Spleen (tissue), 13 donors: ENCODE measurements at places on chromosomes 1 and 21.

- H3K4me3 ChIP-seq, result no peak overlapping the region
- peaks cover 32% of the 10 kb centered on the region for H3K27me3 ChIP-seq
- no peak for DNase-seq
- no peak overlapping the region for H3K27ac ChIP-seq
- H3K36me3 ChIP-seq, result no peaks in the 10 kb centered on the region
Measured at GRCh38 chr21:42490720-42491119, 5.3 kb downstream of the RSPH1 start.

DNA sequence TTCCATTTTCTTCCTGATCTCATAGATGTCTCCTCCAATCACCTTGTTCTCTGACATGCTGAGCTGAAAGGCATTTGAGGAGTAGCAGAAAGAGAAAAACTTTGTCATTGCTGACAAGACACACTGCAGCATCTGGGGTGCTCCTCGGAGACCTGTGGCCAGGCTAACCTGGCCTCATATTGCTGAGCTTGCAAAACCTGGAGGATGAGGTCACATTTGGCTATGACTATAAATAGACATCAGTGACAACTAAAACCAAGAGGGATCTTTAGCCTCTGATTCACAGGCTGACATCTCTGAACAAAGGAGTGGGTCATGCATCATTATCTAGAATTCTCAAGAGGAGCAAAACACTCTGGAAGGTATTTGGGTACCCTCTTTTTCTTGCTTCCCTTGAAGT lies 83.7 kb downstream of the PROX1 start:
- no peak overlapping the region for H3K4me3 ChIP-seq
- no peaks in the 10 kb centered on the region for H3K36me3 ChIP-seq
- H3K27ac ChIP-seq, result no peak overlapping the region
- DNase-seq, result no peak

- peak overlapping the region; percentile 29 for H3K27ac ChIP-seq
- DNase-seq, result peak; percentile 80
- H3K4me1 ChIP-seq, result peaks cover 96% of the 10 kb centered on the region
- no peaks in the 10 kb centered on the region for H3K27me3 ChIP-seq
- peak overlapping the region; percentile 9 for H3K4me3 ChIP-seq
Measured at GRCh38 chr1:19448491-19449439, 36.6 kb downstream of the CAPZB start.

DNA sequence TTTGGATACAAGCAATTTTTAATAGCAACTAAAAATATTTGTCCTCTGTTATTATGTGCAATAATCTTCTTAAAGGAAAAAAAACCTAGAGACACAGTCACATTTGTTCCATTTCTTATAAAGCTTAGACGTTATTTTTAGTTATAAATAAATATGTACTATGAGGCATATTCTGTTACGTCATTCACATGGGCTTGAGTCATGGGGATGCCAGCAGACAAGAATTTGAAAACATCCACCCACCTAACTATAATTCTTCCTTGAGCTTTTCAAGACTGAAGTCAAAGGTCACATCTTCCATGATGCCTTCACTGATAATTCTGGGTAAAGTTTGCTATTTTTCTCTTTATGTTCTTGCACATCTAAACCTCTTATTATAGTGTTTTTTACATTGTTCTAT lies 268.8 kb downstream of the KCTD3 start:
- no peak overlapping the region for H3K4me3 ChIP-seq
- no peak overlapping the region for H3K27ac ChIP-seq
- no peak for DNase-seq
- no peaks in the 10 kb centered on the region for H3K27me3 ChIP-seq
- H3K36me3 ChIP-seq, result no peaks in the 10 kb centered on the region

- H3K4me1 ChIP-seq, result no peaks in the 10 kb centered on the region
- no peaks in the 10 kb centered on the region for H3K36me3 ChIP-seq
- no peaks in the 10 kb centered on the region for H3K27me3 ChIP-seq
- H3K27ac ChIP-seq, result no peak overlapping the region
Measured at GRCh38 chr1:105483436-105483835, 1573.0 kb upstream of the PRMT6 start.

DNA sequence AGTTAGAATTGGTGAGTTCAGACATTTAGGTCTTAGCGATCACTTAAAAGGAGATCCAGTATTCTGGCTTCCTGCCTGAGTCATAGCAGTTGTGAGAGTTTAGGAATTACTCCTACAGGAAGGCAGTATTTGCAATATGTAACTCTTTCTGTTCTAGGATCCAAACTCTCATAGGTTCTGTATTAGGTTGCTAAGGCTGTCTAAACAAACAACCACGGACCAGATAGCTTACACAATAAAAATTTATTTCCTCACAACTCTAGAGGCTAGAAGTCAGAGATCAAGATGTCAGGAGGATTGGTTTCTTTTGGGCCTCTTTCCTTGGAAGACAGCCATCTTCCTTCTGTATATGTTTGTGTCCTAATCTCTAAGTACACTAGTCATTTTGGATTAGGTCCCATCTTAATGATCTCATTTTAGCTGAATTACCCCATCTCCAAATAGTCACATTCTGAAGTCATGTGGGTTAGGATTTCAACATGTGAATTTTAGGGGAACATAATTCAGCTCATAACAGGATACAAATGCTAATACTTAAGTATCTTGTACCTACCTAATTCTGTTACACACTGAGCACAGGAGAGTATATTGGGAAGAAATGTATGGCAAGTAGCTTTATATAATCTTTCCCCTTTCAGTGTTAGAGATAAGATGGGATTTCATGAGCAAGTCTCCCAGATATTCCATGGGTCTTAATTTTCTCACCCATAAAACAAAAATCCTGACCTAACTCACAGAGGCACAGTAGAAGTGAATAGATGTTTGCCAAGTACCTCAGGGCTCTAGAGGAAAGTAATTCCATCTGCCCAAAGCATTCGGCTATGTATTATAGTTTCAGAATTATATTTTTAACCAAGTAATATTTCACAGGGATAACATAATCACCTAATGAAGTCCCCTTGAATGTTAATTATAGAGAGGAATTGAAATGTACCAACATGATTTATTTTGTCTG lies 144.4 kb downstream of the PTBP2 start:
- no peak overlapping the region for H3K4me3 ChIP-seq
- no peak overlapping the region for H3K27ac ChIP-seq
- no peaks in the 10 kb centered on the region for H3K36me3 ChIP-seq
- no peaks in the 10 kb centered on the region for H3K4me1 ChIP-seq
- no peak for DNase-seq

GRCh38 chr1:6466023-6466422 lies at the start of gene TNFRSF25:
Gene TNFRSF25 (minus strand): TSS chr1:6466173. CDS start chr1:6466107, 66 bp downstream.
- H3K4me1 ChIP-seq, result no peaks in the 10 kb centered on the region
- H3K27ac ChIP-seq, result peak within 1 kb of the TSS; percentile 76
- H3K27me3 ChIP-seq, result peaks cover 4% of the 10 kb centered on the region
- peaks cover 31% of the 10 kb centered on the region for H3K36me3 ChIP-seq

GRCh38 chr1:89553157-89553556 lies 28.5 kb downstream of the LRRC8B start:
- no peaks in the 10 kb centered on the region for H3K27me3 ChIP-seq
- H3K4me3 ChIP-seq, result no peak overlapping the region

DNA sequence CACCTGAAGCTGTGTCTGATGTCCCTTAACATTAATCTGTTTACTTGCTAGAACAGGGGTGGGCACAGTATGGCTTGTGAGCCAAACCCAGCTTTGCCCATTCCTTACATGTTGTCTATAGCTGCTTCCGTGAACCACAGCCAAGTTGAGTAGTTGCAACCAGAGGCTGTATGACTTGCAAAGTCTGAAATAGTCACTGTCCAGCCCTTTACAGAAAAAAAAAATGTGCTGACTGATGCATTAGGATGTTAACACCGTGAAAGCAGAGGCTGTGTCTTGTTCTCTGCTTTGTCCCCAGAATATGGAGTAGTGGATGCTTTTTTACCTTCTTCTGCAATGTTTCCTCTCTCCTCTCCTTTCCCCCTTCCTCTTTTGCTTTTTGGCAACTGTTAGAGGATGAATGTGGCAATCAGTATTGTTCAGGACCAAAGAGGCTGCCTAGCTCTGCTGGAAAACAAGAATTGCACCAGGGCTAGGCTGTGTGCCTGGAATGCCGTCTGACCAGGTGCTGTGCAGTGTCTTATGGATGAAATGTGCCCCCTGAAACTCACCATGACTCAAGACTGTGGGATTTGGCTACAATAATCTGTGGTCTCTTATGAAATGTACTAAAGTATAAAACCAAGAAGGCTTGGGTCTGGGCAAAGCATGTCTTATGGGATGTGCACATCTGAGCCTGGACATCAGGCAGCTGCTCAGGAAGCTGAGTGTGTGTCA lies 79.6 kb upstream of the GCLM start:
- H3K4me3 ChIP-seq, result no peak overlapping the region
- H3K36me3 ChIP-seq, result no peaks in the 10 kb centered on the region
- peaks cover 16% of the 10 kb centered on the region for H3K4me1 ChIP-seq
- no peak for DNase-seq
- H3K27ac ChIP-seq, result no peak overlapping the region

DNA sequence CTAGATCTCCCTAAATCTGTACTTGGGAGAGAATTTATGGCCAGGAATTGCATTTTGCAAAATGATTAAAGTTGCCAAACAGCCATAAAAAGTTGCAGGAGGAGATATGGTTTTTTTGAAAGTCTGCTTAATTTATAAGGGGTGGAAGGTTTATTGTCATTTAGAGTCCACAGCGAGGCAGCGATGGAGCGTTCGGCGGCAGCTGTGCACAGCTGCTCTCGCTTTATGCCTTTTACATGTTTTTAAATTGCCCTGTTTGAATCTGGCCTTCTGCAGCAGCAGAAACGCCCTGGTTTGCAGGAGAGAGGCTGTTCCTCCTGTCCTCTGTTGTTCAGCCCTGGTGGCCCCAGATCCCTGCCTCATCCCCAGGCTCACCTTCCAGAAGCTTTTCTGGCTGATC lies 144.9 kb upstream of the POU3F1 start:
- no peak overlapping the region for H3K27ac ChIP-seq
- H3K36me3 ChIP-seq, result no peaks in the 10 kb centered on the region
- H3K4me3 ChIP-seq, result no peak overlapping the region
- no peak for DNase-seq
- no peaks in the 10 kb centered on the region for H3K4me1 ChIP-seq

DNA sequence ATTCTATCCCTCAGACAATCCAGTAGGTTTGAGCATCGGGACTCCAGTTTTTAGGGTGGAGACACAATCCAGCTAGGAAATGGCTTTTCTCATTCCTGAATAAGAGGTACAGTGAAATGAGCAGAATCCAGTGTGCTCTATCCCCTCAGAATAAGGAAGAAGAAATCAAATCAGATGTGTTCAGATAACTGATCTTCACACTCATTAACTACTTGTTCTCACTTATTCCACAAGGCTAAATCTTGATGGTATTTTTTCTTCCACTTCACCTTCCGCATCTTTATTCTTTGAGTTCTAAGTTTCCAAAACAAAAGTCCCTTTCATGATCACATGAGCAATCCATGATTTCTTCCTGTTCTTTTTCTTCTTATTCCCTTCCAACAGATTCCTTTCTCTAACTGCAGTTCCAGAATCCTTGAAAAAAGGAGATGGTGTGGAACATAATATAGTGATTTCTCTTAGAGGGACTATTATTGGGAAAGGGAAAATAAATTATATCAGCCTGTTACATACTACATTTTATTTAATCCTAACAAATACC lies 1.7 kb downstream of the SYT11 start:
- H3K4me1 ChIP-seq, result peaks cover 12% of the 10 kb centered on the region
- DNase-seq, result no peak
- peak overlapping the region; percentile 42 for H3K27ac ChIP-seq
- no peak overlapping the region for H3K4me3 ChIP-seq
